ELF-1 (cell line): ENCODE measurements at places on chromosomes 16 and 17.

DNA sequence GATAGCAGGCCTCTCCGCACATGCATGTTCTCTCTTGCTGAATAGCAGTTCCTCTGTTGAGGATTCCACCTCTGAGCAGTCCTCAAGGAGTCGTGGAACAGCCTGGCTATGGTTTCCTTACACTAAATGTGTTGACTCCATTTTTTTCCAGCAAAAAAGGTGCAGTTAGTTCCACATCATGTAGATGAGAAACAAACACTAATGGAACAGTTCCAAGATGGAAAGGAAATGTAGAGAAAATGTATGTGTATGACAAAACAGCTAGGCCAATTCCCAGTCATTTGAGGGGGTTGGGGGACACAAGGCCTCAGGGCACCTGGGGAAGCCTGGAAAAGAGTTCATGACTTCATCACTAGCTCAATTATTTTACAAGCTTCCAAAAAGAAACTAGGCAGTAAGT, 90.0 kb downstream of the CFDP1 start:
- DNase-seq, result no peak

DNA sequence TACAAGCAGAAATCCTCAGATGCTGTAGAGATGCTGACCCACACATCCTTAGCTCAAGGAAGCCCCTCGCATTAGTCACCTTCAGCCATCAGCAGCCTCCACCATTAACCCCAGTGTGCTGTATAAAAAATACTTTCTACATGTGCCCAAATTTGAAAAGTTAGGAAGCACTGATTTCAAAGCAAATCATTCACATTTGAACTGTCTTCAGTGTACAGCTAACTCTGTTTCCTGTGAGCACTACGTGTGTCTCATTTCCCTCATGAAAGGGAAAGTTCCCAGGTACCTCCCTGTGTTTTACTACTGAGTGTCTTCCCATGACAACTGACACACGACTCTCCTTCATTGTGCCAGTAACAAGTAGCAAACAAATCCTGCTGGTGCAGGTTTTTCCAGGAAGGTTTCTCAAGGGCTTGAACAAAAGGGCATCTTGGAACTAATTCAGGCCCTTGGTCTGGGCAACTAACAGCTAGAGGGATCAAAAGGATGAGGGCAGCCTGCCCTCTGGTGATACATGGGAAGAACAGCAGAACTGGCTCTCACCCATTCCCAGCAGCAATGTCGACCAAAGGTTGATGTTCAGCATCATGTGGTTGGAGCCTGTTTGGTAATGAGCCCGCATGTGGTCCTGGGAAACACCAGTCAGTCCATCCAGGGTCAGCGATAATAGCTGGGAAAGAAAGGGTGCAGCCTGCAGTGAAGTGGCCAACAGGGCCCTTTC, 4.0 kb downstream of the SLC35B1 start:
- DNase-seq, result peak; percentile 64

DNA sequence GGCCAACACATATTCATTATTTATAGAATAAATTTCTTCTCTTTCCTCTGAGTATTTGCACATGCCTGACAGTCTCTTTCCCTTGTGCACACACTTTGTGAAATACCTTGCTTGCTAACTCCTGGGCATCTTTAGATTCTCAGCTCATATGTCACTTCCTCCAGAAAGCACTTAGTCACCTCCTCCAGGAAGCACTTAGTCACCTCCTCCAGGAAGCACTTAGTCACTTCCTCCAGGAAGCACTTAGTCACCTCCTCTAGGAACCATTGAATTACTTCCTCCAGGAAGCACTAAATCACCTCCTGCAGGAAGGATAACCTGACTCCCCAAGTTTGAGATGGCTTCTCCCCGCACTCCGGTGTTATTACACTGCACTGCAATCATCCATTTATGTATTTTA, 462.5 kb upstream of the EEF2KMT start:
- DNase-seq, result no peak

DNA sequence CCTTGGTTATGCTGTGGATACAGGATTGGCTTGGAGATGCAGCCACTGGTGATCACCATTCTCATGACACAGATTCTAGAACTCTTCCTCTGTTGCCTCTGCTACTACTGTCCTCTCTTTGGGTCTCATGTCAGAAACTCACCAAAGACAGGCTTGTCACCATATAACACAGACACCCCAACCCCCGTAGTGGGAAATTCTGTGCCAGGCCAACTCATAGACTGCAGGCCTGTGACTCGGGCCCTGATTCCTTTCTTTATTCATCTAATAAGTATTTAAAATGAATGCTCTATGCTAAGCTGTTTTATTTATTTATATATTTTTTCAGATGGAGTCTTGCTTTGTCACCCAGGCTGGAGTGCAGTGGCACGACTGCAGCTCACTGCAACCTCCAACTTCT, 9.5 kb downstream of the CYB5D2 start:
- DNase-seq, result no peak

DNA sequence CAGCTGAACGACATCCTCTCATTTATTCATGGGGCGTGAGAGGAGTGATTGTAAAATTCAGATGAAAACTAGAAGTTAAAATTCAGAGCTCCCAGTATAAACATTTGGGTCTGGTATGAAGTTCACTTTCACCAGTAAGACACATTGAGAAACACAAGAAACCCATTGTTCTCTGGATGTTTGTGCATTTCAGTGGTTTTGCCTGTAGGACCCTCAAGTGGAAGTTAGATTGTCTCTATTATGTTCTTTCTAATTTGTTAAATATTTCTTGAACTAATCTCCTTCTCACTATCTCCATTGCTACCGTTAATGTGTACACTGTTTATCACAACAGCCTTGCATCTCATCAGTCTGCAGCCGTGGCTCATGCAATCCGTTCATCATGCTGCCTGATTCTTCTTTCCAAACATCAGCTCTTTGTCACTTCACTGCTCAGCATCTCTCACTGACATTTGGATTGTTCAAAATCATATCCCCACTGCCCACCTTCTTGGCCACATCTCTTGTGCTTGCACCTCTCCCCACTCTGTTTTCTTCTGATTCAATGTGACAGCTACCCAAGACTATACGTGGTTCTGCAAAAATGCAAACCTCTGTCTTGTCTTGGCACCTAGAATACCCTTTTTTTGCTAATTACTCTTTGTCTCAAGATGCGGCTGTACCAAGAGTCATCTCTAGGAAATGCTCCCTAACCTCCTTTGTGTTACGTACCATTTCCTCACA, 49.5 kb downstream of the HLF start:
- no peak for DNase-seq

DNA sequence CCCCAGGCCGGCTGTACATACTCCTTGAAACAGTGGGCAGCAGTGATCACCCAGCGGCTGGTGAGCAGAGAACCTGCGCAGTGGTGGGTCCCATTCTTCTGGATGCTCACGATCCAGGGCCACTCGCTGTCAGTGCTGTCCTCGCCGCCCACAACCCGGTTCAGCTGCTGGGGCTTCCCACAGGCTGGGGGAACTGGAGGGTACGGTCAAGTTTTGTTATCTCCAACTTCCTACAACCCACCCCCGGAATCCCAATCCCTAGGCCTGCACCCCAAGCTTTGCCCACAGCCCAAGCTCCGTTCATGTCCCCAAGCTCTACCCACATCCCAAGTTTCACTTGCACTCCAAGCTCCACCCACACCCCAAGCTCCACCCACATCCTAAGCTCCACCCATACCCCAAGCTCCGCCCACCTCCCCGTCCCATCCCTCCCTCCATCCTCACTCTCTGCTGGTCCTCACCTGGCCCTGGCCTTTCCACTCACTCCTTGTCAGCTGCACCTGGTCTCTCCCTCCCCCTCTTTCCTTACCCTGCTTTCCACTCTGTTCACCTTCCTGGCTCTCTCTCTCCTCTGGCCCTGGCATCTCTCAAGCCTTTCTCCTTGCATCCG, 1.8 kb downstream of the PRSS22 start:
- DNase-seq, result peak; percentile 36

GRCh38 chr16:2250652-2251295, 613 bp downstream of the ECI1 start:
- peak; percentile 47 for DNase-seq

DNA sequence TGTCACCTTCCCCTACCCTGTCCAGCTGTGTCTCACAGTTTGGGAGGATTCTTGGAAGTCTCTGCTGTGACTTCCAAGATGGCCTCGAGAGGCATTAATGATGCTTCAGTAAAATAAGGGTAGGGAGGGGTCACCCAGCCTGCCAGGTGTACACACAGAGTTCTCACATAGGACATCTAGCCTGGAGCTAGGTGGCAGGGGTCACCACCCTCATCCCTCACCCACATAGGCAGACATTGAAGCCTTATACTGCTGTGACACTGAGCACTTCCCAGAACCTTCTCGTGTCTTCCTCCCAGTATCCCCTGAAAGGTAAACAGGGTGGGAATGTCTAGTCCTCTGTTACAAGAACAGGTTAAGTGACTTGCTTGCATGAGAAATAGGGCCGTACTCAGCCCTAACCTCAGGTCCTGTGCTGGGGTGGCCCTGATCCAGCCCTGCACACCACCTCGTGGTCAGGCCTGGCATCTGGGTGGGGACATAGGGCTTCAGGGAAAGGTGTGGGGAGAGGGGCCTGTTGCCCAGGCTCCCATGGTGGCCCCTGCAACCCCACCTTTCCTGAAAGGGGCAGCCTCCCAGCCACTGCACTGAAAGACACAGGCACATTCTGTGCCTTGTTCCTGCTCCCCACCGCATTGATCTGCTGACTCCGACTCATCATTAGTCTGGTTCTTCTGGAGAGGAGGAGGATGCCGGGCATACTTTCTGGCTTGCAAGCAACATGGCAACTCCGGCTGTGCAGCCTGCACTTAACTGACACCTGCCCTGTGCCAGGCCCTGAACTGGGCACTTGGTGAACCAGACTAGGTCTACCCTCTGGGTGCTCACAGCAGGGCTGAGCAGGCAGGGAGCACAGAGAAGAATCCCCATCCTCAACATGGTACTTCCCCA, 3.6 kb upstream of the MMP15 start:
- DNase-seq, result peak; percentile 47

DNA sequence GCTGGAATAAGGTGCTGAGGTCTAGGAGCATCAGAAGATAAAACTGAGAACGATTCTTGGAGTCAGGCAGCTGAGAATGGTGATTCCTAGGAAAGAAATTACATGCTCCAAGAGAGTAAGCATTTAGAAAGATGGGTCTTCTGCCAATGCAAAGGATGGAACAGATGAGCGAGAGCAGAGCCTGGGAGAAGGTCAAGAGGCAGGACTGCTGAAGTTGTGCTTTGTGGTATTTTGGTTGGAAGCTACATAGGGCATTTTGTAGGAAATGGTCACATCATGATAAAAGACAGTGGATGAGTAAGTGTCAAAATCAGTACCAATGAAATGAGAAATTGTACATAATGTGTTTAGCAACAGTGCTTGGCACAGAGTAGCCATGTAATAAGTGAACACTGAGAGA, 1.4 kb upstream of the CRYM start:
- DNase-seq, result no peak

DNA sequence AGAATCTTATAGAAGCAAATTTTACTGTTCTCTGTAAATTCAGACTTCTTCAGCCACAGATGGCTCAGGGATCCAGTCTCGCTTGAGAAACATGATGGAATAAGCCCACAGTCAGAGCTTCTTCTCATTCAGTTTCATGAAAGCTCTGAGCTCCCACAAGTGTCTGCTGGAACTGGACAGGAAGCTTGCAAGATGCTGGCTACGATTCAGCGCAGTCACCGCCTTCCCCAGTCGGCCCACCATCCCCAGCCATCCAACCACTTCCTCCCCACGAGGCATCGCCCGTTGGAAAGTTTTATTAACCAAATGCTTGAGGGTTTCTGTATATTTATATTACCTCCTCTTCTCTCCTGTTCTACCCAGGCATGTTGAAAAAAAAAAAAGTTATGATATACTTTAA, 171.7 kb downstream of the ZFHX3 start:
- no peak for DNase-seq

DNA sequence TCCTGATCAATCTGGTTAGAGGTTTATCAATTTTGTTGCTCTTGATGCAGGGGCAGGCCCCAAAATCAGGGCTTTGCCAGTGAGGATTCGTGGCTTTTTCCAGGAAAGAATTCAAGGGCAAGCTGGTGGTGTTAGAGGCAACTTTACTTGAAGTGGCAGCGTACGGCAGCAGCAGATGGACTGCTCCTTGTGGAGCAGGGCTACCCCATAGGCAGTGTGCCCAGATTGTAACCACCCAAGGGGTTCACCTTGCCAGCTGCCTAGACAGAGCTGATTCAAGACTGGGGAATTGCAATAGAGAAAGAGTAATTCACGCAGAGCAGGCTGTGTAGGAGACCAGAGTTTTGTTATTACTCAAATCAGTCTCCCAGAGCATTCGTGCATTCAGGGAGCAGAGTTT, 16.7 kb downstream of the DRC7 start:
- no peak for DNase-seq

- DNase-seq, result no peak
Observed at GRCh38 chr16:67652578-67653127, 7.4 kb downstream of the ACD start.

GRCh38 chr17:15931394-15931793, 13.5 kb upstream of the ADORA2B start:
- DNase-seq, result no peak

- DNase-seq, result no peak
Observed at GRCh38 chr16:17294856-17295255, 175.9 kb downstream of the XYLT1 start.

DNA sequence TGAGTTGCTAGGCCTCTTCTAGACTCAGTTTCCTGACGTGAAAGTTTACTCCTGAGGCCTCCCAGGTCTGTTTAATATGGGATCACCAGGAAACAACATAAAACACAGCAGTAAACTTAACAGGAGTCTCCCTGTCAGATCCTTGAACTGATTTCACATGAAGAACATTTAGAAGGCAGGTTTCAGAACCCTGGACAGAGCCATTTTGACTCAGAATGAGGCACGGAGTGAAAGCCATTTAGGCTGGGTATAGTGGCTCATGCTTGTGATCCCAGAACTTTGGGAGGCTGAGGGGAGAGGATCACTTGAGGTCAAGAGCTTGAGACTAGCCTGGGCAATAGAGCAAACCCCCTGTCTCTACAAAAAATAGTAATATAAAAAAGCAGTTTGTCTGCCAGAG, 289.1 kb downstream of the CA10 start:
- peak; percentile 14 for DNase-seq

- DNase-seq, result no peak
Observed at GRCh38 chr16:12229759-12230594, 253.4 kb downstream of the SNX29 start.

- DNase-seq, result no peak
Observed at GRCh38 chr17:4449736-4450135, 16.0 kb downstream of the SPNS3 start.

DNA sequence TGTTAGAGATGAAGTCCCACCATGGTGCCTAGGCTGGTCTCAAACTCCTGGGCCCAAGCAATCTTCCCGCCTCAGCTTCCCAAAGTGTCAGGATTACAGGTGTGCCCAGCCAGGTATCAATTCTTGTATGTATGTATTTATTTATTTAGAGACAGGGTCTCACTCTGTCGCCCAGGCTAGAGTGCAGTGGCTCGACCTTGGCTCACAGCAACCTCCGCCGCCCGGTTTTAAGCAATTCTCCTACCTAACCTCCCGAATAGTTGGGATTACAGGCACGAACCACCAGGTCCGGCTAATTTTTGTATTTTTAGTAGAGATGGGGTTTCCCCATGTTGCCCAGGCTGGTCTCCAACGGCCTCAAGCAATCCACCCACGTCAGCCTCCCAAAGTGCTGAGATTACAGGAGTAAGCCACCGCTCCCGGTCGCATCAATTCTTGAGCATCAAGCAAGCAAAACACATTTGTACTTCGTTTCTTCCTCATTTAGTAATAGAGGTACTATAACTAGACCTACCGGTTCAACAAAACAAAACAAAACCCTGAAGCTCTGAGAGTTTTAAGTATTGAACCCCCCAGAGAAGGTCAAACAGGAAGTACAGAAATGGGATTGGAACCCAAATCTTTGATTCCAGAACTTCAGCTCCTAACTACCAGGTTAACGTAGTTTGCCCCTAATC, 1.0 kb upstream of the ZNF500 start:
- DNase-seq, result no peak

- no peak for DNase-seq
Observed at GRCh38 chr17:39737206-39737759, 455 bp upstream of the GRB7 start.
